Kidney (tissue), 22 donors: ENCODE measurements at places on chromosomes 1 and 21. TPM values are rescaled to one million over a fixed set of nuclear protein-coding genes. Genes with fewer than 3 reads are reported as not detected.

- DNase-seq, result no peak
Observed at GRCh38 chr1:68449901-68450300, at the start of gene RPE65. TSS of gene RPE65 (minus strand) at chr1:68449954. CDS start at chr1:68449905, 49 bp downstream.

- DNase-seq, result no peak
Observed at GRCh38 chr1:152388889-152389288, 25.2 kb downstream of the CRNN start.

GRCh38 chr1:52943876-52944416, 16.9 kb downstream of the SCP2 start:
- DNase-seq, result no peak

GRCh38 chr1:145690587-145691558, 16.3 kb downstream of the PDZK1 start:
- DNase-seq, result no peak

The MUTYH gene
- total RNA-seq, result 29.0 TPM

The FCGR3B gene
- 4.3 TPM for total RNA-seq

- no peak for DNase-seq
Observed at GRCh38 chr1:176786274-176786673, 323.3 kb downstream of the PAPPA2 start.

- DNase-seq, result no peak
Observed at GRCh38 chr1:29912425-29912824, 676.1 kb downstream of the PTPRU start.

DNA sequence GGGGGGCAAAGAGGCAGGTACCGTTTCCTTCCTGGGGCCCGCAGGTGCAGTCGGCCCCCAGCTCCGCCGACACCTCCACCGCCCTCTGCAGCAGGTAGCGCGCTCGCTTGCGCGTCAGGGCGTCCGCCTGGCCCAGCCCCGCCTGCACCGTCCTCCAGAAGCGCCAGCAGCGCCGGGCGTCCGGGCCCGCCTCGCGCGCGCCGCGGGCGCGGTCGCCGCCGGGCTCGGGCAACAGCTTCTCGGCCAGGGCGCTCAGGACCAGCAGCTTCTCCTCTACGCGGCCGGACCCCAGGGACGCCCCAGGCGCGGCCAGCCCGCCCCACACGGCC, 863 bp downstream of the TARBP1 start:
- peak; percentile 57 for DNase-seq

DNA sequence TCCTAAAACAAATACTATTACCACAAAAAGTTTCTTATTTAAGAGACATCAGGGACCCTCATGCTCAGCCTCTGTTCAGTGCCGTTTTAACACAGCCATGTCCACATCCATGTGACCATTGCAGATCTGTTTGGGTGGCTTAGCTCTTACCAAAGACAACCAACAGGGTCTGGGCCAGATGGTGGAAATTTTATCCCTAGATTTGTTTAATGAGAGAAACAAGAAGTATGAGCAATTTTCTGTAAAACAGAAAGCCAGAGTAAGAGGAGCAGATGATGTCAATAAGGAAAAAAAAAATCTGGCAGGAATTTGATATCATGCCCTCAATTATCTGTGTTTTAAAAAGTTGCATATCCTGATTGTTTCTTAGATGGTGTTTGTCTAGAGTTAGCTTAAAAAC, 299.9 kb downstream of the TM2D1 start:
- no peak for DNase-seq

DNA sequence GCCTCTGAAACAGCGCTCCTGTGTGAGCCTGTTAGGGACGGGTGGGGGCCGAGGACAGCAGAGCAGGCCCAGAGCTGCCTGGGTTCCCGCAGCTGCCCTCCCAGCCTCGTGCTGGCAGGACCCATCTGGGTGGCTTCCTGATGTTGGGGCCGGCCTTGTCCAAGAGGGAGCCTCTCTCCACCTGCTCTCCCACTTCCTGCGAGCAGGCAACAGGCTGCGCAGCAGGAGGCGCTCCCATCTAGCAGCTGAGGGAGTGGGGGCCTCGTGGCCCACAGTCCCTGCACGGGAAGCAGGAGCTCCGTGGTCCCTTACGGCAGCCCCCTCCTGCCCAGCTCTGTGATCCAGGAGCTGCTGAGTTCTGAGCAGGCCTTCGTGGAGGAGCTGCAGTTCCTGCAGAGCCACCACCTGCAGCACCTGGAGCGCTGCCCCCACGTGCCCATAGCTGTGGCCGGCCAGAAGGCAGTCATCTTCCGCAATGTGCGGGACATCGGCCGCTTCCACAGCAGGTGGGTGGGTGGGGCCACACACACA, 68.0 kb downstream of the TRIM11 start:
- peak; percentile 22 for DNase-seq

DNA sequence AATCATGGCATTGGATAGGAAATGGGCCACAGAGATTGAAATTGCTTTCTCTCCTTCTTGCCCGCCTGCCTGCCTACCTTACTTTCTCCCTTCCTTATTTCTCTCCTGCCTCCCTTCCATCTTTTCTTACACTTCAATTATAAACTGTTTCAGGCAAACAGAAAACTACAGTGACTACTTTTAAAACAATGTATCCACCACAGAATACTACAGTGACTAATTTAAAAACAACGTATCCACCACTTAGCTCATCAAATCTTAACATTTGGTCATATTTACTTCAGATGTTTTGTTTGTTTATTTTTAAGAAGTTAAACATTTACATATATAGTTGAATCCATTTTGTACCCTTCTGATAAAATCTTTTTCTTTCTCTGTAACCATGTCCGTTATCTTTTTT, 54.4 kb downstream of the SNRPE start:
- no peak for DNase-seq

DNA sequence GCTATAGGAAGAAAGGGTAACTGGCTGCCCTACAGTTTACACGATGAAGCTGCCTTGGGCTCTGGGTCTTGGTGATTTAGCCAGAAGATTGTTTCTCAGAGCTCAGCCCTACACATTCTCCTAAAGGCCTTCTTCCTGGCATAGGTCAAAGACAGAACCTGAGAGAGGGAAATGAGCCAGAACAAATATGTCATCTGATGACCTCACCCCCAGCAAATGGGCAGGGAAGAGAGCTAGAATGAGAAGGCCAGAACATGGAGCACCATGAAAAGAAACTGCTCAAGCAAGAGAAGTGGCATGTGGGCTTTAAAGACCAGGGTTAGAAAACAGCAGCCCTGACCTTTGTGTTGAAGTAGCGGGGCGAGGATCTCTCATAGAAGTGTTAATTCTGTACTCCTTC, 5.5 kb upstream of the ILDR2 start:
- no peak for DNase-seq
